ENCODE measurements at places on chromosomes 3 and 15.

- DNase-seq: no peak
Observed at GRCh38 chr3:15804553-15805095, 6.8 kb upstream of the ANKRD28 start.

DNA sequence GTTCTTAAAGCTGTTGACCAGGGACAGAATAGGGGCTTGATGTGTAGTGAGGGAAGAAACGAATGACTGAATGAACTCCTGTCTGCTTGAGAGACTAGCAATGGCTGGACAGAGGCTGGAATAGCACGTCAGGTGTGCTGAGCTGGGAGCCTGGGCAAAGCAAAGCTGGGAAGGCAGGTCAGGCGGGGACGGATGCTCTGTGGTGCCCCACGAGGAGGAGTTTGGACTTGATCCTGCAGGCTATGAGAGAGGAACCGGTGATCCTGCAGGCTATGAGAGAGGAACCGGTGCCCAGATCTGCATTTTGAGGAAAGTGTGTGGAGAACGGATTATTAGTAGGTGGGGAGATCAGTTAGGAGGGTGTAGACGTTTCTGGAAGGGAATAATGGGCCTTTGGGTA, 31.3 kb upstream of the PSTPIP1 start:
- DNase-seq: no peak

DNA sequence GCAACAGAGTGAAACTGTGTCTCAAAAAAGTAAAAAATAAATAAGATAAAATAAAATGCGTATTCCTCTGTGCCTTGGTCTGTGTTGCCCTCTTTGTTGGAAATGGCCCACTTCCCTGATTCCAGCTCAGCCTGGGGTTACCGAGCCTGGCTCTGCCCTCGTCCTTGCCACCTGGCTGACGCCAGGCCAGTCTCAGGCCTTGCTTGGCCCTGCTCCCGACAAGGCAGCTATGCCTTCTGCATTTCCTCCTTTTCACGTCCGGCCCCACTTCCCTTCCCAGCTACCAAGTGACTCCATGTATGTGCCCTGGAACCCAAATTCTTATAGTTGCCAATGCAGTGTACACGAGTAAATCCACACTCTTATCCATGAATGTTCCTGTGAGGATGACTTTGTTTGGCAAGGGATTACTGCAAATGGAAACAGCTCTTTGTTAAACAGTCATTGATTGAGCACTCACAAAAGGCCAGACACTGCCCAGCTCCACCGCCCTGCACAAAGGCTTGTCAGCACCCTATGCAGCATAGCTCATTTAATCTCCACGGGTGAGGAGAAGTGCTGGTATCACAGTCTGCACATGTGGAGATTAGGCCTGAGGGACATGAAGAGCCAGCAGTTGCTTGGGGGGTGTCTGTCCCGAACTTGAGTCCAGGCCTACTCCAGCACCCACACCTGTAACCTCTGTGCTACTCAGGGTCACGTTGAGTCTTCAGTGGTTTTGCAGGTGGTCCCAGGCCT, 25.1 kb downstream of the SPSB4 start:
- DNase-seq: no peak

DNA sequence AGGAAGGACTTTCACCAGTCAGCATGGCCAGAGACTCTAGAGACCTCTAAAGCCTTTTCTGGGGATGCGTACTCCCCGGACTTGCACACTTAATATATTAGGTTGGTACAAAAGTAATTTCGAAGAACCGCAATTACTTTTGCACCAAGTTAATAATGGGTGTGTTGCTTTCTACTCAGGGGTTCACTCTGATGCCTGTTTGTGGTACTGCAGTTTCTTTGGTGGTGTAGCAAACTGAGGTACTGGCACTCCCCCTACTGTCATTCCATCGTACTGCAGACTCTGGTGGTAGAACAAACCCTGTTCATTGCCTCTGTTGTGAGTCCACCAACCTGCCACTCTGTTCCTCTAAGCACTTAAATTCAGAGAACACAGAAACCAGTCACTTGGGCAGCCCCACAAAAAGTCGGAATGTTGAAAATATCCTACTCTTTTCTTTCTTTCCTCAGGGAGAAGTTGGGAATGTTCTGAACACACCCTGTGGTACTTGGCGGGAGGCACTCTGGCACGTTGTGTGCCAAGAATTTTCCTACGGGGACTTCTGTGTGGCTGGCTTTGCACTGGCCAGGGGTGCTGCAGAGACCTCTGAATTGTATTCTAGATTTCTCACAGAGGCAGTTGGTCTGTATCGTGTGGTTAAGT, 46.3 kb downstream of the GABRG3 start:
- DNase-seq: no peak

- no peak for DNase-seq
Observed at GRCh38 chr3:27425896-27426565, 56.8 kb upstream of the NEK10 start.
